ENCODE measurements at places on chromosomes 12 and 14.

DNA sequence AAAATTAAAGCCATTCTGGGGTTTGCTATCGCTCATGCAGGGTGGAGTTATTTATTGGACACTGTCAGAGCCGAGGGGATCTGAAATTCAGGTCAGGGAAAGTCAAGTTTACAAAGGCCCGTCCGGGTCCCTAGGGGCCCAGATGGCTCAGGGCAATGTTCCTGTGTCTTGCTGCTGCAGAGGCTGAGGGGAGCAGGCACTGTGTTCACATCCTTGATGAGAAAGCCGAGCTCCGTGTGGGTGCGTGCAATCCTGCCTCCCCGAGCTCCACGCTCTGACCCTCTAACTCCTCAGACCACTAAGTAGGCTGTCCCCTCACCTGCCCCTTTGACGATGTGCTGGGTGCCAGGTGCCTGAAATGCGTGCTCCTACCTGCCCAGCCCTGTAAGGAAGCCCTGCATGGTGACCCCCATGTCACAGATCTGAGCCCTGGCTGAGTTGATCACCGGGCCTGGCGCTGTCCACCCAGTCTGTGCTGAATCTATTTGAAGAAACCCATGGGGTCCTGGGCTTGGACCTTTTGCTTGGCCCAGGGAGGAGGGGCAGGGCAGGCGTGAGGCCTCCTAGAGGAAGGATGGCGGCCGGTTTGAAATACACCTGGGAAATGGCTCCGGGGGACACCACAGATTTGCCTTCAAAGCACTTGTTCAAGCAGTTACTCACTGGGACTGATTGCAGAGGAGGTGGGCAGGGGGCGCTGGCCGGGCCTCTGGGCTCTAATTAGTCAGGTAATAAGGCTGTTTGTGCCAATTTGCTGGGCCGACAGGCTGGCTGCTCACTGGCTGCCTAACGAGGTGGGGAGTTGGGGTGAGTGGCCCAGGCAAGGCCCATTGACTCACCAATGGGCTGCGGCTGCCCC is 204.3 kb downstream of the KIF26A start:
- DNase-seq, result no peak

DNA sequence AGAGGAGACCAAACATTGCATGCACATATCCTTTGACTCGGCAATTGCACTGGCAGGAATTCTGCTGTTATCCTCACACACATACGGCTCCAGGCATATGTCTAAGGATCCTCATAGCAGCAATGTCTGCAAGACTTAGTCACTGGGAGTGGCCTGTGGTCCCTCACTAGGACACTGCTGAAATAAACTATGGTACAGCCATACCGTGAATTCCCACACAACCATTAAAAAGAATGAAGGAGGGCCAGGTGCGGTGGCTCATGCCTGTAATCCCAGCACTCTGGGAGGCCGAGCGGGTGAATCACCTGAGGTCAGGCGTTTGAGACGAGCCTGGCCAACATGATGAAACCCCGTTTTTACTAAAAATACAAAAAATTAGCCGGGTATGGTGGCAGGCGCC is 105.1 kb downstream of the ZFP36L1 start:
- DNase-seq, result no peak

- DNase-seq, result no peak
These were observed 69.5 kb upstream of the DICER1 start for GRCh38 chr14:95226801-95227200.

DNA sequence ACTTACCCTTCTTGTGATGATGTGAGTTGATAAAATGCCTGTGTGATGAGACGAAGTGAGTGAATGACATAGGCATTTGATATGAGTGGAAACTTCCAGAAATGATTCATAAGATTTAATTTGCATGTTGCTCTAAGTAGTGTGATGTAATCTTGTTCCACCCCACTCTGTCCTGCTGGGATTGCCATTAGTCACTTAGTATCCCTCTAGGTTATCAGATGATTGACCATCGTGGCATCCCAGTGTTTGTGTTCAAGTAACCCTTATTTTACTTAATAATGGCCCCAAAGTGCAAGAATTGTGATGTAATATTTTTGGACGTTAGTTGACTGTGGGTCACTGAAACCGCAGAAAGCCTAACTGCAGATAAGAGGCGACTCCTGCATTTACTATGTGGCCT is 214.4 kb upstream of the DIO2 start:
- no peak for DNase-seq

- no peak for DNase-seq
These were observed 49.5 kb upstream of the KTN1 start for GRCh38 chr14:55530464-55530863.

DNA sequence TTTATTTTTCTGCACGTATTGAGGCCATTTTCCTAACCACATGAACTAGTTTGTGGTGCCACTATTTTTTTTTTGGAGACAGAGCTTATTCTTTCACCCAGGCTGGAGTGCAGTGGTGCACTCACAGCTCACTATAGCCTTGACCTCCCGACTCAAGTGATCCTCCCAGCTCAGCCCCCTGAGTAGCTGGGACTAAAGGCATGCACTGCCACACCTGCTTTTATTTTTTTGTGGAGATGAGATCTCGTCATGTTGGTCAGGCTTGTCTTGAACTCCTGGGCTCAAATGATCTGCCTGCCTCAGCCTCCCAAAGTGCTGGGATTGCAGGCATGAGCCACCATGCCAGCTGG is 60.1 kb downstream of the DIP2B start:
- DNase-seq, result no peak

DNA sequence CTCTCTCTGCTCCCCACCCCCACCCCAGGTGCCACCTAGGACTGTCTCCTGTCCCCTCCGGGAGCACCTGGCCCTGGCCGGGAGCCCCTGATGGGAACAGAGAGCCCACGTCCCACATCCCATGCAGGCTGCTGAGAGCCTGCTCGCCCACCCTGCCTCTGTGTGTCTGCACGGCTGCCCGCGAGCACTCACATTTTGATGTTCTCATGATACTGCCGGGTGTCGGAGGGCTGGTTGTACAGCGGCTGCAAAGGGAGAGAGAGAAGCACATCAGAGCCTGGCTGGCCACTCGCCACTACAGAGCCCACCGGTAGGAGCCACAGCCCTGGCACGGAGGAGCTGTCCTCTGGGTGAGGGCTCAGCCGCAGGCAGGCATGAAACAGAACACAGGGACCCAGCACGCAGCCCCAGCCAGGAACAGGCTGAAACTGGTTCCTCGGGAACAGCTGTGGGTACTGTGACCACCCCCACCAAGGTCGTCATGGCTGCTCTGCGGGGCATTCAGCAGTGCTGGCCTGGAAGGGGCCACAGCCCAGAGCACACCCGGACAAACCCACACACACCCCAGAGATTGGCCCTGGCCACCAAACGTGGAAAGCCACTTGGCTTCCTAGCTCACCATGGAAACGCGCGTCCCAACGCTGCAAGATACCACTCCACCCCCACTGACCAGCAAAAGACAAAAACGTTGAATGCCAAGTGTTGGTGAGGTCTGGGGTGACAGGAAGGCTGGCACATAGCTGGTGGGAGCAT is 117.6 kb downstream of the NCOR2 start:
- DNase-seq, result no peak

GRCh38 chr14:77250927-77251326 is 20.1 kb downstream of the NGB start:
- DNase-seq, result no peak

DNA sequence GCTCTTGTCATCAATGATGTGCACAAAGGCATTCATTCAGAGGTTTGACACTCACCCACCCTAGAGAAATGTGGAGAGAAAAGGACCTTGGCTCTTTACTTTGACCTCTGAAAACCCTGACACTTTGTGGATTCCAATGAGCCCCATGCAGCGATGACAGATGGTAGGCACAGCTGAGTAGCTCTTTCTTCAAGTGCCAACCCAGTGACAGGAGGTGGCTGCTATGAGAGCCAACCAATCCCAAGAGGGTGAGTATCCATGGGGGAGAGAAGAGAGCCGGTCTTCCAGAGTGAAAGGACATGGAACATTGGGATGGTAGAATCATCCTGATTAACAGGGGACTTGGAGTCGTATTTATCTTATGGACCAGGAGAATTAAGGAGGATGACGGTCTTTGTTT is 17.8 kb downstream of the SLC8A3 start:
- no peak for DNase-seq
